Pancreas (tissue), 10 donors: ENCODE measurements at places on chromosomes 7 and 10. TPM values are rescaled to one million over a fixed set of nuclear protein-coding genes. Genes with fewer than 3 reads are reported as not detected.
A peak's percentile ranks its signal among the peaks of the same experiment; 100 is the strongest.

DNA sequence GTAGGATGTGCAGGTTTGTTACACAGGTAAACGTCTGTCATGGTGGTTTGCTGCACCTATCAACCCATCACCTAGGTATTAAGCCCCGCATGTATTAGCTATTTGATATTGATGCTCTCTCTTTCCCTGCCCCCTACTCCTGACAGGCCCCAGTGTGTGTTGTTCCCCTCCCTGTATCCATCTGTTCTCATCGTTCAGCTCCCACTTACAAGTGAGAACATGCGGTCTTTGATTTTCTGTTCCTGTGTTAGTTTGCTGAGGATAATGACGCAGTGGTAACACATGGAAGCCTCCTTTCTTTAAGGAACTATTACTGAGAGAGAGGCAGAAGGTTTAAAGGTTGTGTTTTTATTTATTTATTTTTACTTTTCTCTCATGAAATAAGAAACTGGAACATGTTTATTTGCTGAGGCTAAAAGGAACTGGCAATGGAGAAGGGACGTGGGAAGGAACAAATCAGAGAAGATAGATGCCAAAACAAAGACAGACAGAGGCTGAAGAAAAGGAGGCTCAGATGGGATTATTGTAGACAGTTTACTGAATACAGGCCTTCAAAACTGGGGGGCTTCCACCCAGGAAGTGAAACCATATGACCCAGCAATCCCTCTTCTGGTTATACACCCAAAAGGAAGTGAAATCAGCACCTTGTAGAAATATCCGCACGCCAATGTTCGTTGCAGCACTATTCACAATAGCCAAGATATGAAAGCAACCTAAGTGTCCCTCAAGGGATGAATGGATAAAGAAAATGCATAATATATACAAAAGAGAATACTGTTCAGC, 556.3 kb downstream of the GRM8 start:
- DNase-seq: no peak

GRCh38 chr10:98269435-98269912, 1.5 kb upstream of the LOXL4 start:
- peak; percentile 80 for DNase-seq

DNA sequence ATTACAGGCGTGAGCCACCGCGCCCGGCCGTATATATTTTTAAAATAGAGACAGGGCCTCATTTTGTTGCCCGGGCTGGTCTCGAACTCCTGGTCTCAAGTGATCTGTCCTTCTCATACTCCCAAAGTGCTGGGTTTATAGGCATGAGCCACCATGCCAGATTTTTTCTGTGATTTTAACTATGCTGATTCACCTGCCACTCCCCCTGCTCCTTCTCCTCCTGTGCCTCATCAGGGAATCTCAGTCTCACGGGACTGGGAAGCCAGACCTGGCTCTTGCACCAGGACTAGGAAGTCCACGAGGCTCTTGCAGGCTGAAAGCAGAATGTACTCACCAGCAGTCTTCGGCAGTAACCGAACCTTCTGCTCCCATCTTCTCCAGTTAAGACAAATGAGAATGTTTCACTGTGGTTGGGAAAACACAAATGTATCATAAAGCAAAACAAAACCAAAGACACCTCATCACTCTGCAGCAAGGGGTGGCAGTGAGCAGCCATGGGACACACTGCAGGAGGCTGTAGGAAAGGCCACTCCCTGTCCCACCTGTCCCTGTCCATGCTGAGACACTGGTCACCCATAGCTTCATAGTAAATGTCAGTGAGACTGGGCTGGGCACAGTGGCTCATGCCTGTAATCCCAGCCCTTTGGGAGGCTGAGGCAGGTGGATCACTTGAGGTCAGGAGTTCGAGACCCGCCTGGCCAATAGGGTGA, 78.7 kb upstream of the MKRN1 start:
- DNase-seq: no peak

The WEE2 gene
- total RNA-seq: not detected

DNA sequence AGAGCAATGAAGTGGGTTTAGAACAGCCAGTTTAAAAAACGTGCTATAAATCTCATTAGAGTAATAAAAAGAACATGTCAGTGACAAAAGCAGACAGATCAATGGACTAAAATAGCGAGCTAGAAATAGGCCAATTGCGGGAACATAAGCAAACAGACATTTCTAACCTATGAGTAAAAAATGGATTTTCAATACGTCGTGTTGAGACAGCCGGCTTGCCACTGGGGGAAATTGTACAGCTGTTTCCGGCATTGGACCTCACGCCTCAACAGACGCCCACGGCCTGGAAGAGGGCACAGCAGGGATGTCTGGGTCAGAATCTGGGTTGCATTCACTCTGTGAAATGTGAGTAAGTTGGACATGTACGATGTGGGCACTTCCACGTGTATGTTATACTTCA, 92.9 kb downstream of the SVOPL start:
- peak; percentile 60 for DNase-seq

GRCh38 chr7:50598460-50599343, 33.5 kb upstream of the DDC start:
- DNase-seq: no peak

DNA sequence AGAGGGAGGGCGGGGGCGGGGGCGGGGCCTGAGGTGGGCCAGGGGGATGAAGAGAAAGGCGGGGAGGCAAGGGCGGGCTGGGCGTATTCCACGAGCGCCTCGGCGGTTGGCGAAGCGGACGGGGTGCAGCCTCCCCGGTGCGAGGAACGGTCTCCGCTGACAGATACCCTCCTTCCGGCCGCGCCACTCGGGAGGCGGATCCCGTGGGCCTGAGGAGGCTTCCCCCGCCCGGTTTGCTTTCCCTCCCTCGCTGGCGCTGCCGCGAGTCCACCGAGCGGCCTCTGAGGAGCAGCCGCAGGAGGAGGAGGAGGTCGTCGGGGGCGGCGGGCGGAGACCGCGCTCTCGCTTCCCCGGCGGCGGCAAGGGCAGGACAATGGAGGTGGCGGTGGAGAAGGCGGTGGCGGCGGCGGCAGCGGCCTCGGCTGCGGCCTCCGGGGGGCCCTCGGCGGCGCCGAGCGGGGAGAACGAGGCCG, at the start of gene TRIM24:
Gene TRIM24 (plus strand): TSS at position 84 of the 473 bp plus-strand sequence. CDS start 290 bp downstream, at position 374.
- no peak for DNase-seq

- DNase-seq: no peak
These were observed 29.8 kb upstream of the BMPR1A start for GRCh38 chr10:86726677-86726999.

DNA sequence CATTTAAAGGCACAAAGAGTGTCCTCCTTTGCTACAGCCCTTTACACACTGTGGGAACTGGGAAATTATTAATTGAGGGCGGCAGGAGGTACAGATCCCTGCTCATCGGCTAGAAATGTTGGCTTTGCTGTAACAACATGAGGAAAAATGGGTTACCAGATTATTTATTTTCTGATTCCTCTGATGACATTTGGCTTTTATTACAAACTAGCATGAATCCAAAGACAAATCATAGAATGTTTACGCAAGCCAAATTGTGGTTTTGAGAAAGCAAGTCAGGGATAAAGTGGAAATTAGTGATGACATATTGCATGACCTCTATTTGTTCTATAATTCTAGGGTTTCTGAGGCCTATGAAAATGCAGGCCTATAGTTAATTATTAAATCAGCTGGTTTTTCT, 126.1 kb upstream of the TMEM196 start:
- no peak for DNase-seq

- no peak for DNase-seq
These were observed 182.5 kb downstream of the LRMDA start for GRCh38 chr10:75613685-75614504.

The ANKRD30A gene
- not detected for total RNA-seq

- DNase-seq: peak; percentile 48
These were observed at the start of gene GNG11 for GRCh38 chr7:93921607-93922566. TSS of gene GNG11 (plus strand) at chr7:93921735. CDS start at chr7:93922138, 403 bp downstream.

GRCh38 chr7:15801551-15801950, 115.1 kb upstream of the MEOX2 start:
- no peak for DNase-seq

The NODAL gene
- total RNA-seq: not detected

The GNAT3 gene
- not detected for total RNA-seq

- no peak for DNase-seq
These were observed 26.0 kb upstream of the BNIP3 start for GRCh38 chr10:132007681-132008080.

- no peak for DNase-seq
These were observed 96.7 kb upstream of the EFCAB10 start for GRCh38 chr7:105677817-105678573.

GRCh38 chr10:132776821-132777220, 9.1 kb downstream of the NKX6-2 start:
- no peak for DNase-seq

DNA sequence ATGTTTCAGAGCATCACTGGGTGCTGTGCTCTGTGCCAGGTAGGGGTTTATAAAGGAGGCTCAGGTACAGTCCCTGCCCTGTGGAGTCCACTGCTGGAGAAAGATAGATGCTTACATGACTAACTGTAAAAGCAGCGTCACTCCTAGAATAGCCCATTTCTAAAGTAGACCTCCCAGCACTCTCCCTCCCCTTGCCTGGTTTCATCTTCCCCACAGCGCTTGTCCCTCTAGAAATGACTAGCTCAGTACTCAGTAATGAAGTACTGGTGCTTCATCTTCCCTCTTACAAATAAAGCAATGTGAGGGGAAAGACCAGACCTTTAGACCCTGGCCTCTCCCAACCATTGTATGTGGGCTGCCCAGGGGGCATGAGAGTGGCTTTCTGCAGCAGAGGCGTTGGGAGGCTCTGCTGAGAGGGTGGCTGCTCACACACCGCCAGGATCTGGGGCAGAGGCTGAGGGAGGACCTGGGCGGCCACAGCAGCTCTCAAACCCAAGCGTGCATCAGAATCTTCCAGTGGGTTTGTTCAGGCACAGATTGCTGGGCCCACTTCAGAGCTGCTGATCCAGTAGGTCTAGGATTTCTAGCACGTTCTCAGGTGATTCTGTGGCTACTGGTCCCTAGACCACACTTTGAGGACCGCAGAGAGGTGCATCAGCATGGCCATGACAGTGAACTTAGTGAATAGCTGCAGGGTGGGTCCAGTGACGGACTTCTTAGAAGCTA, 110.3 kb upstream of the ANLN start:
- DNase-seq: no peak

DNA sequence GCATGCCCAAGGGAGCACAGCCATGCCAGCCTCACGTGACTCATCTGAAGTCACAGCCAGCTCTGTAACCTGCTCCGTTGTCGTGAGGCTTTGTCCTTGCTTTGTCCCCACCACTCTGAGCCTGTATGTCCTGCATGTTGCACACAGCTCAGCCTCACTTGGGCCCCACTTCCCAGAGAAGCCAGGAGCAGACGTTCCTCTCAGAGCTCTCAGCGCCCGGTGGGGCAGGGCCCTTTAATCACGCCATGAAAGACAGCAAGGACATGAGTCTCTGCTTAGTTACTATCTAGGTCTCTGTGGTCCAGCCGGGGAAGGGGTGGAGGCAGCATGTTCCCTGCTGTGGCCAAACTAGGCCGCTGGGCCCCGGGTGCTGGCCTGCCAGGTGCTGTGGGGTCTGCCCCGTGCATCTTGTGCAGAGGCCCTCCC, 127.4 kb upstream of the FAM20C start:
- no peak for DNase-seq

The DDX50 gene
- total RNA-seq: 16.9 TPM
